T-helper 17 cell (primary cell): ENCODE measurements at places on chromosomes 1 and 21. TPM values are rescaled to one million over a fixed set of nuclear protein-coding genes. Genes with fewer than 3 reads are reported as not detected.

The ACTN2 gene
- total RNA-seq = not detected

The SH2D1B gene
- 0.22 TPM for total RNA-seq

The LYPD8 gene
- not detected for total RNA-seq

The MFAP2 gene
- total RNA-seq = not detected

The INTS3 gene
- total RNA-seq = 33.6 TPM

The FAM131C gene
- total RNA-seq = not detected

The PCP4 gene
- not detected for total RNA-seq

The ANXA9 gene
- 0.15 TPM for total RNA-seq

The SLC6A9 gene
- 0.62 TPM for total RNA-seq

The OR2T2 gene
- total RNA-seq = 0.15 TPM

The KCND3 gene
- total RNA-seq = 2.2 TPM

DNA sequence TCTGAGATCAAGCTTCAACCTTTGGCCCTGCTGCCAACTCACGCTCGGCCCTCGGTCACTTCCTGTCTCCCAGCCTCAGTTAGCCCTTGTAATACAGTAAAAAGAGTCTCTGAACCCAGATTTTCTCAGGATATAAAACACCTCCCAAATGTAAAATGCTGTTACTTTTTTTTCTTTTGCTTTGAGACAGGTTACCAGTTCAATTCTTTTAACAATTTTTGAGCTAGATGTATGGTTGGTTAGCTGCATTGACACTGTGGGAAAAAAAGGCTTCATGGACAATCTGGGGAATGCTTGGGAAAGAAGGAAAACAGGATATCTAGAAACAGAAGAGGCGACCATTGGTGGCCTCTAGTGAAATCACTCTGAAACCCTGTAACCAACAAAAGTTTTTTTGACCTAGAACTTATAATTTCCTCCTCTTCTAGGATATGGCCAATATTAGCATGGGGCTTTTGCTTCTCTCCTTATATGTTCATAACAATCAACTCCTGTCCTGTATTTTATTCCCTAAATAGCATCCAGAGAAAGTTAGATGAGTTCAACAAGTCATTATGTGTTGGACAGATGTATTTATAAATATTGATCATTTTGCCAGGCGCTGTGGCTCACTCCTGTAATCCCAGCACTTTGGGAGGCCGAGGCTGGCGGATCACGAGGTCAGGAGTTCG is 1.3 kb downstream of the CMPK1 start:
- H3K27ac ChIP-seq = peak overlapping the region; percentile 89
- H3K4me3 ChIP-seq = no peak overlapping the region
- no peaks in the 10 kb centered on the region for H3K36me3 ChIP-seq
- DNase-seq = no peak
- H3K27me3 ChIP-seq = no peaks in the 10 kb centered on the region

GRCh38 chr1:39230261-39231190 is 26.0 kb downstream of the MACF1 start:
- H3K36me3 ChIP-seq = peaks cover 15% of the 10 kb centered on the region
- no peaks in the 10 kb centered on the region for H3K27me3 ChIP-seq
- H3K4me3 ChIP-seq = peak overlapping the region; percentile 85
- peaks cover 53% of the 10 kb centered on the region for H3K4me1 ChIP-seq

GRCh38 chr1:75342786-75343185 is 208.6 kb downstream of the LHX8 start:
- H3K4me1 ChIP-seq = no peaks in the 10 kb centered on the region
- no peak overlapping the region for H3K4me3 ChIP-seq
- no peak for DNase-seq
- no peak overlapping the region for H3K27ac ChIP-seq
- no peaks in the 10 kb centered on the region for H3K27me3 ChIP-seq

GRCh38 chr1:37342736-37343135 is 131.6 kb upstream of the ZC3H12A start:
- H3K27me3 ChIP-seq = peaks cover 57% of the 10 kb centered on the region
- DNase-seq = no peak
- no peak overlapping the region for H3K4me3 ChIP-seq
- H3K36me3 ChIP-seq = no peaks in the 10 kb centered on the region

DNA sequence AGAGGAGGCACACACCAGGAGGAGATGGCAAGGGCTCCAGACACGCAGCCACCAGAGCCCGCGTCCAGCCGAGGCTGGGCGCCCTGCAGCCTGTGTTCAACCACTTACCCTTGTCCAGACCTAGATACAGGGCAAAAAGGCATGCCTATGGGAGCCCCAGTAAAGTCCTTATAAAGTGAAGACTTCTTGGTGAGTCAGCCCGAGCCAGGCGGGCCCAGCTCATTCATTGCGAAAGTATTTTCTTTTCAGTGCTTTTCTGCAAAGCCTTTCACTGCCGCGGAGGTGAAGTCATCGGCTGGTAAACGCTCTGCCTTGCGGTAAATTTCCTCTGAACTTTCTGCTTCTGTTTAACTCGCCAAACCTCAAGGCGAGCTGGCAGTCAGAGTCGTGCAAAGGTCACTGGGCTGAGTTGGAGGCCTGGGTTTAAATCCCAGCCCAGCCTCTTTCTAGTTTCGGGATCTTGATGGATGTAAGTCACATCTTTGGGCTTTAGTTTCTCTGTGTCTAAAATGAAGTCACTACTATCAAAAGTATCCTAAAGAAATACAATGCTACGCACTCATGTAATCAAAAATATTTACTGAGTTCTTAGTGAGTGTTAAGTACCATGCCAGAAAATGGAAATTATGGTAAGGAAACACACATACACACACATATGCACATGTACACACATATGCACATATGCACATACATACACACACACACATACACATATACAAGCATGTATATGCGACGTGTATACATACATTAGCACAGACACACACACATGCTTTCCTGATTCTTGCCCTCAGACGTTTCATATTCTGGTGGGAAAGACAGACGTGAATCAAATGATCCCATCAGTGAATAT is 54.7 kb upstream of the IFFO2 start:
- no peak for DNase-seq
- H3K4me1 ChIP-seq = peaks cover 18% of the 10 kb centered on the region
- H3K27me3 ChIP-seq = peaks cover 8% of the 10 kb centered on the region
- H3K4me3 ChIP-seq = peak overlapping the region; percentile 77
- no peaks in the 10 kb centered on the region for H3K36me3 ChIP-seq

GRCh38 chr21:37507716-37508115 is 141.1 kb downstream of the DYRK1A start:
- no peaks in the 10 kb centered on the region for H3K27me3 ChIP-seq
- peaks cover 19% of the 10 kb centered on the region for H3K36me3 ChIP-seq
- no peak overlapping the region for H3K27ac ChIP-seq
- no peak for DNase-seq

DNA sequence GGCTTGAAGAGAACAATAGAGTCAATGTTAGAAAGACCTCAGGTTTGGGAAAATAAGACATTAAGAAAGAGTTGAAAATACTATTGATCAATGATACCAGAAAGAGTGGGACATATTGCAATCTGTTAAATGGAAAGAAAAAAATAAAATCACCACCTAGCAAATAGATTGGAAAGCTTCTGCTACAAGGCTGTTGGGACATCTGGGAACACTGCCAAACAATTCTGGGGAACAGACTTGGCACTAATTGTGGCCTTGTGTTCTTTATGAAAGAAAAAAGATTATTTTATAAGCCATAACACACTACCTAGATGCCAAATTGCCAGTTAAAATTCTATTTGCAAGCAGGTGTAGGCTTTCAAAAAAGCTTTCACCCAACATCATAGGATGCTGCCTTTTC is 137.8 kb downstream of the TSEN15 start:
- H3K4me1 ChIP-seq = no peaks in the 10 kb centered on the region
- no peak for DNase-seq
- no peak overlapping the region for H3K27ac ChIP-seq
- H3K4me3 ChIP-seq = no peak overlapping the region
- peaks cover 2% of the 10 kb centered on the region for H3K36me3 ChIP-seq

- H3K36me3 ChIP-seq = peaks cover 3% of the 10 kb centered on the region
- no peak for DNase-seq
- H3K4me1 ChIP-seq = peaks cover 7% of the 10 kb centered on the region
Measured at GRCh38 chr1:182235952-182236650, 155.5 kb downstream of the GLUL start.

- H3K4me3 ChIP-seq = no peak overlapping the region
- peaks cover 10% of the 10 kb centered on the region for H3K36me3 ChIP-seq
- H3K4me1 ChIP-seq = peaks cover 49% of the 10 kb centered on the region
- no peaks in the 10 kb centered on the region for H3K27me3 ChIP-seq
Measured at GRCh38 chr1:223731133-223731770, 18.9 kb downstream of the CAPN2 start.

- H3K36me3 ChIP-seq = no peaks in the 10 kb centered on the region
- peaks cover 26% of the 10 kb centered on the region for H3K27me3 ChIP-seq
- H3K4me3 ChIP-seq = no peak overlapping the region
- peaks cover 4% of the 10 kb centered on the region for H3K4me1 ChIP-seq
- no peak for DNase-seq
Measured at GRCh38 chr1:86774305-86775295, 70.2 kb downstream of the SH3GLB1 start.

GRCh38 chr1:113579256-113580018 is 179.8 kb downstream of the PHTF1 start:
- no peak overlapping the region for H3K27ac ChIP-seq
- H3K36me3 ChIP-seq = peaks cover 4% of the 10 kb centered on the region
- H3K4me3 ChIP-seq = no peak overlapping the region
- no peaks in the 10 kb centered on the region for H3K27me3 ChIP-seq

DNA sequence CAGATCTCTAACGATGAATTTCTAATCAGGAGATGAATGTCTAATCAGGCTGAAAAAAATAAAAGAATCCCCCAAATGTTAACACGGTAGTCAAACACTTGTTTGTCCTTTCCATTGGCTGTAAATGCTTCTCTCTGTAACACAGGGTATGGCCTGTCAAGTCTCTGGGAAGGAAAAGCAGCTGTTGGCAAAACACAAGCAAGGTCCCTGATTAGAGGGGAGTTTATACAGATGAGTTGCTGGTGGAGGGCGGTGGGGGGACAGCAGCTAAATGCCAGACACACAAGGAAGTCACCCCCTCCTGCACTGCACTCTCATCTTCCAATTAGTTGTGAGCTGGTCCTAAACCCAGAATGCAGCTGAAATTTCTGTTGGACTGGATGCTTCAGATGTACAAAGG is 51.0 kb downstream of the PGBD5 start:
- no peak for DNase-seq
- H3K27ac ChIP-seq = no peak overlapping the region
- peaks cover 4% of the 10 kb centered on the region for H3K4me1 ChIP-seq
- H3K4me3 ChIP-seq = no peak overlapping the region
- no peaks in the 10 kb centered on the region for H3K36me3 ChIP-seq

GRCh38 chr1:202234331-202235002 is 40.9 kb downstream of the LGR6 start:
- H3K27ac ChIP-seq = no peak overlapping the region
- peaks cover 5% of the 10 kb centered on the region for H3K4me1 ChIP-seq
- no peak overlapping the region for H3K4me3 ChIP-seq
- H3K27me3 ChIP-seq = peaks cover 27% of the 10 kb centered on the region
- no peak for DNase-seq

DNA sequence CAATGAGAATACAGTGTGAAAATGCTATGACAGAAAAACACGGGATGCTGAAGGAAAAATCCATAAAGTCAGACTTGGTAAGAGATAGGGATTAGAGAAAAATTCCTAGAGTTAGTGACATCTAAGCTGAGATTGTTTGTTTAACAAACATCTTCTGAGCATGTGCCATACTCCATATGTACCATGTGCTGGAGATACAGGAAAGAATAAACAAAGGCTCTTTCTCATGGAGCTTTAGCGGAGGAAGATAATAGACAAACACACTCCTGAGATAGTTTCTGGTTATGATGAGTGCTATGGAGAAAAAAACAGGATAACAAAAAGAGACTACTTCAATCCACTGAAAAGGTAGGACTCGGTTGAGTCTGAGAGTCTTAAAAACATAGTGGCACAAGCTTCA is 22.0 kb upstream of the AIM2 start:
- H3K4me3 ChIP-seq = no peak overlapping the region
- H3K27me3 ChIP-seq = peaks cover 40% of the 10 kb centered on the region
- no peaks in the 10 kb centered on the region for H3K36me3 ChIP-seq
- no peak for DNase-seq

DNA sequence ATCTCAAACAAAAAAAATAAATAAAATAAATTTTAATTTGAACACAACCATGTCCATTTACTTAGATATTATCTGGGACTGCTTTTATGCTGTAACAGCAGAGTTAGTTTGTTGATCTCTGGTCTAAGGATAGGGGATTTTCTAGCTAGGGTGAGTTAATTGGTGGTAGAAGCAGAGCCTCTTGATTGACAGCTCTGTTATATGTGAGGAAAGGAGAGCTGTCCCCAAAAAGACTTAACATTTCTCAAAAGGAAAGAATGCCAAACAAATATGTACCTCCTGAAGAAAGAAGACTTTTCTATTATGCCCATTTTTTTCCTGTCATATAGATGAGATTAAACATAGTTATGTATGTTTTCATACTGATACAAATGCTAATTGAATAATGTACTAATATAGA is 37.8 kb downstream of the MAN1A2 start:
- no peak overlapping the region for H3K27ac ChIP-seq
- peaks cover 25% of the 10 kb centered on the region for H3K4me1 ChIP-seq
- H3K4me3 ChIP-seq = no peak overlapping the region

GRCh38 chr1:119715542-119715941 is 3.8 kb downstream of the PHGDH start:
- H3K36me3 ChIP-seq = no peaks in the 10 kb centered on the region
- no peak for DNase-seq
- H3K27ac ChIP-seq = no peak overlapping the region
- peaks cover 34% of the 10 kb centered on the region for H3K27me3 ChIP-seq
- H3K4me1 ChIP-seq = peaks cover 10% of the 10 kb centered on the region
- no peak overlapping the region for H3K4me3 ChIP-seq

- no peaks in the 10 kb centered on the region for H3K27me3 ChIP-seq
- H3K36me3 ChIP-seq = peaks cover 3% of the 10 kb centered on the region
- peak overlapping the region; percentile 75 for H3K27ac ChIP-seq
Measured at GRCh38 chr21:34836103-34836932, 167.5 kb downstream of the CLIC6 start.

DNA sequence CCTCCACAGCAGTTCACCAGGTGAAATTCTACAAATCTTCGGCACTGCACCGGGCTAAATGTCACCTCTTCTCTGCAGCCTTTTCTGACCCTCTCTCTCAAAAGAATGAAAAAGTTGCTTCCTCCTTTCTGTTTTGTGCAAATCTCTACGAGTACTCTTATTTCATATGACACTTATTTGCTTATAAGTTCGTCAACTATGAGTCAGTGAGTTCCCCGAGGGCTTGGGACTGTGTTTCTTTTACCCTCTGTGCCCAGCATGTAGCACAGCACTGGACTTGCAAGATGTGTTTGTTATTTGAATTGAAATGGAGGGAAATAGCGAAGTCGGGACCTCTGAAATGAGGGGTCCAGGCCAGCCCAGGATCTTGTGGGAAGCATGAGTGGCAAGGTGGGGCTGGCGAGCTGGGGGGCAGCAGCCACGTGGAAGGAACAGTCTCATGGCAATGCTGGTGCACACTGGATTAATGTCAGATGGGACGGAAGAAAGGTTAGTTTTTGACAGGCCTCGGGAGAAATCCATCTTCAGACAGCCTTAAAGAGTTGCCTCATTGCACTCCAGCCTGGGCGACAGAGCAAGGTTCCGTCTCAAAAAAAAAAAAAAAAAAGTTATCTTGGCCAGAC is 6.2 kb downstream of the SLC6A9 start:
- no peak for DNase-seq
- peaks cover 17% of the 10 kb centered on the region for H3K4me1 ChIP-seq
- peak overlapping the region; percentile 82 for H3K27ac ChIP-seq
- no peaks in the 10 kb centered on the region for H3K36me3 ChIP-seq
- no peaks in the 10 kb centered on the region for H3K27me3 ChIP-seq
